ENCODE measurements at places on chromosomes 7 and 10.

GRCh38 chr10:75356484-75356883 lies 45.1 kb downstream of the ZNF503 start:
- no peak for DNase-seq

- DNase-seq: no peak
These were observed 12.5 kb upstream of the CH25H start for GRCh38 chr10:89219513-89220218.

DNA sequence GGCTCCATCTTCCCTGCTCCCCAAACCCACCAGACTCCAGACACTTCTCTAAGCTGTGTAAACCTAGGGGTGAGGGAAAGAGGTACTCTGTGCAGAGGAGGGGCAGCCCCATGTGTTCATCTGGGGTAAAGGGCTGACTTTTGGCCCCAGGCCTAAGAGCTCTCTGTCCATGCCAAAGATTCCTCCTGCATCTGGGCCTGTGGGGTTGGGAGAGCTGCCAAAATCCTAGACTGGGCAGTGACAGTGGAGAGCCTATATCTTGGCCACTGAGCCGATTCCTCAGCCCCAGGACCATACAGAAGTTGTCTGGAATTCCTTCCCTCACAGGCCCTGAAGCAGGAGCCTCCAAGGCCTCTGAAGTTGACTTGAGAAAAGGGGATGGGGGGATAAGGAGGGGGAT lies 25.3 kb upstream of the LEP start:
- DNase-seq: no peak

DNA sequence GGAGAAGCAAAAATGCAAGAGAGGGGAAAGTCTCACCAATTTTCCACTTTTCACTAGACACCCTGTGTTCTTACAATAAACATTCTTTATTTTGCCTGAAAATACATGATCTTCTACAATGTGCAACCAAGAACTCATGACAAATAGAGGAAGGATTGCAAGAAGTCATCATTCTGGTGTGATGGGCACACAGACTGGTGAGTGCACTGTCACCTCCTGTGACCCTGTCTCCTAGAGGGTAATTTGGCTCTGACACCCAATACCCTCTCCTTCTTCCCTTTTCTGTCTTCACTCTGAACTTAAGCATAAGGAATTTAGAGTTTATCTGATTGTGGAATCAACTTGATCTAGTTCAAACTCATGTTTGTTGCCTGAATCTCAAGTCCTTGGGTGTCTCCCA lies 153.7 kb downstream of the SH2D4B start:
- no peak for DNase-seq

DNA sequence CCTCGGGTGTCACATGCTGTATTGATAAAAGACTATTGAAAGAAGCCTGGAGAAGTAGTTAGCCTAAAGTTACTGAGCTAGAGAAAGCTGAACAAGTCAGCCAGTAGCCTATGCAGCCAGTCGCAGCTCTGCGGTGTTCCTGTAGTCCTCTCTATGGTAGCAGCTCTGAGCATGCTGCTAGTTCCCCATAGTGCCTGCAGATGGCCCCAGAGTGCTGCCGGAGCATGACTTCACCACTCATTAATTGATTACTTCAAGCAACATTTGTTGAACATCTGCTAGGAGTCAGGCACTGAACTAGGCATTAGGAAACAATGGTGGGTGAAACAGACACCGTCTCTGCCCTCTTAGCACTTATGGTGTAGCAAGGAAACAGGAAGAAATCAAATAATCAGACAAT lies 422.7 kb downstream of the SORCS3 start:
- no peak for DNase-seq
